NCI-H82 (cell line): ENCODE measurements at places on chromosomes 12 and 14.

DNA sequence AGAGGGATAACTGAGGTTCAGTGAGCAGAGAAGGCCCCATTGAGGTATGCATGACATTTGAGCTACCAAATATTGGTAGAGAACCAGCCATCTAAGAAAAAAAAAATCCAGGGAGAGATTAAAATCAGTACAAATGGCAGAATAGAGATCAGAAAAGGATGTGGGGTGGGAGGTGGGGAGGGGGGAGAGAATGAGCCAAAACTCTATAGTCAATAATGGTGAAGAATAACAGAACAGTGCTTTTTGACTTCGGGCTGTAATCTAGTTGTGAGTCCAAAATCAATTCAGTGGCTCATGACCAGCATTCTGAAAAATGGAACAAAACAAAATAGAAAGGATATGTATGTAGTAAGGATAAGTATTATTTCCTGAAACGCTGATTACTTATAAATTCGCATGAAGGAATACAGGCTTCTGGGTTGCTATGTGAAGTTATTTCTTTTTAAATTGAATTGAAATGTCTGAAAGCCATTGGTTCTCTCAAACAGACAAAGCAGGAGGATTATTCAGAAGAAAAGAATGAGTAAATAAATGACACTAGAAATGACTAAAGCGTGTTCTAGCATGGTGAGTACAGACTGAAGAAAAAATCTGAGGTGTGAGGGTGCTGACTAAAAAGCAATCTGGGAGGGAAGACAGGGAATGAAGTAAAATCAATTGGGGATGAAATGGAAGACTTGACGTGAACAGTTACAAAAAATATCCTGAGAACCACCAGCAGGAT is 72.4 kb downstream of the ATP2B1 start:
- no peak for DNase-seq

DNA sequence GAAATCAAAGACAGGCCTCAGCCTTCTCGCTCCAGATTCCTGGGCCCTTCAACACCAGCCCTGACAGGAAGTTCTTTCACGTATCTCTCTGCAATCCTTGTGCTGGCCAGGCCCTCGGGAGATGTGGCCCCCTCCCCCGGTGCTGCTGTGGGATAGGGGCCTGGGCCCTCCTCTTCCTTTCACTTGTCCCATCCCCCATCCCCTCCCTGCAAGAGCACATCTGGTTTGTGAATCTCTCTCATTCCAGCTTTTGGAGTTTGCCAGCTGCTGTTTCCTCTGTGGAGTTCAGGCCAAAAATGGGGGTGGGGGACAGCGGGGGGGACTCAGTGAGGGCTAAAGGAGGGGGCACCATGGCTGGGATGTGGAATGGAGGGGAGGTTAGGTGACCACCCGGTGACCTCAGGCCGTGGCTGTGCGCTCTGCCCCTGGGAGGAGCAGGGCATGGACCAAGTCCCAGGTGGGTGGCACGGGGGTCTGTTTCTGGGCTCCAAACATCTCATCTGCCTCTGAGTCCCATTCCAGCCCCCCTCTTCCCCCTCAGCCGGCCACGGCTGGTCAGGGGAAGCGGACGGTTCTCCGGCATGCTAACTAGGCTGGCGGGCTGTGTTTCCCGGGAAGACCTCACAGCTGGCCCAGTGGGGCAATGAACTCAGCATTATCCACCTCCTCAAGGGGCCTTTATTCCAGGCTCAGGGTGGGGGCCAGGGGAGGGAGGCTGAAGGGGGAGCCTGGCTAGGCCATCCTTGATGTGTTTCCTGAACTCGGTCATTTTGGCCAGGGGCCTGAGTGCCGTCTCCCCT is 7.4 kb downstream of the LRP1 start:
- peak; percentile 10 for DNase-seq

- no peak for DNase-seq
Observed at GRCh38 chr12:47782372-47782770, 9.3 kb downstream of the SLC48A1 start.

- DNase-seq = no peak
Observed at GRCh38 chr12:32089156-32089555, 17.5 kb upstream of the BICD1 start.

DNA sequence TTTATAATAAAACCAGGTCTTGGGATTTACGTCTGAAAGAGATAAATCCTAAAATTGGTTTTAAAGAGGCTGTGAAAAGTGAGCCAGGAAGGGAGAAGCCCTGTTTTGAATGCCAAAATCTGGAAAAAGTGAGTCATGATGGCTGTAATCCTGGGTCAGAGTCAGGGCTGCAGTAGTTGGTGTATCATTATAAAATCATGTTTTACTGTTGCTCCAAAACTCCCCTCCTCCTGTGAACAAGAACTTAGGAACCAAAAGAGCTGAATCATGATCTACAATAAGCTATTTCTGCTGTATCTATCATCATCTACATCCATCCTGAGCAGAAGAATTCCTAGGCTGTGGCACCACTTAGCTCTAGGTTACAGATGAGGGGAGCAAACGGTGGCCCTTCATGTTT is 79.3 kb downstream of the LMO3 start:
- DNase-seq = no peak

- DNase-seq = no peak
Observed at GRCh38 chr14:98913967-98914650, 357.9 kb downstream of the BCL11B start.

DNA sequence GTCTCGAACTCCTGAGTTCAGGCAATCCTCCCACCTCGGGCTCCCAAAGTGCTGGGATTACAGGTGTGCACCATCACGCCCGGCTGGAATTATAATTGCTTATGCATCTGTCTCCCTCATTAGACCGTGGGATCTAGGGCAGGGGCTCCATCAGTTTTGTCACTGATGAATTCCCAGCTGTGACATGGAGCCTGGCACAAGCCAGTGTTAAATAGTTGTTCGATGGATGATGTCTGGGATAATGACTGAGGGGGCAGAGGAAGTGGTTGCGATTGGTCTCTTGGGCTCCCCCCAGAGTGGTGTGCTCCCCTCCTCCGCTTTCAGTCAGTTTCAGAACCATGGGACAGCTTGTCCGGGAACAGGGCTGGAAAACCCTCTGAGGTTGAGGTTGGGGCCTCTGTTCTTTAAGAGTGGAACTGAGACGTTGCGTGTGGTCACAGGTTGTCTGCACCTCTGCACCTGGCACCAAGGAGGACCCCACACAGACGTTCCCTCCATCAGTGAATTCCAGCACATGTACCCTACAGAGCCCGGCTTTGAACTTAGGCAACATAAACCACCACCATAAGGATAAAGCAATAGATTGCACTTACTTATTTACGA is 30.8 kb upstream of the BATF start:
- DNase-seq = no peak

DNA sequence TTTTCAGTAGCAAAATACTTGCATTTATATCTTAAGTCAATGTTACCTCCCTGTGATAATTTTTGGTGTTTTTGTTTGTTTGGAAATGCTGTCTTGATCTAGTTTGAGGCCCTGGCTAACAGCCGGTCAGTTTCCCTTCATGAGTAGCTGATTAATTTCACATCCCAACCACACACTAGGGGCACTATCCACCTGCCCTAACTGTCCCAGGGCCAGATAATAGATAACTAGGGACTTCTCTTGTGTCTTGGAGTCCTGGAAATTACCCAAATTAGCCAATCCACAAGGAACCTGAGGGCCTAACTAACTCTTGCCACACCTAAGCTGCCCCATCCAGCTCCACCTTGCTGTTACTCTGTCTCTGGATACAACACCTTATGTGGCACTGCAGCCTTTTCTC is 399.9 kb downstream of the FOXG1 start:
- peak; percentile 15 for DNase-seq

GRCh38 chr14:78103271-78103670 is 66.9 kb upstream of the NRXN3 start:
- peak; percentile 34 for DNase-seq

DNA sequence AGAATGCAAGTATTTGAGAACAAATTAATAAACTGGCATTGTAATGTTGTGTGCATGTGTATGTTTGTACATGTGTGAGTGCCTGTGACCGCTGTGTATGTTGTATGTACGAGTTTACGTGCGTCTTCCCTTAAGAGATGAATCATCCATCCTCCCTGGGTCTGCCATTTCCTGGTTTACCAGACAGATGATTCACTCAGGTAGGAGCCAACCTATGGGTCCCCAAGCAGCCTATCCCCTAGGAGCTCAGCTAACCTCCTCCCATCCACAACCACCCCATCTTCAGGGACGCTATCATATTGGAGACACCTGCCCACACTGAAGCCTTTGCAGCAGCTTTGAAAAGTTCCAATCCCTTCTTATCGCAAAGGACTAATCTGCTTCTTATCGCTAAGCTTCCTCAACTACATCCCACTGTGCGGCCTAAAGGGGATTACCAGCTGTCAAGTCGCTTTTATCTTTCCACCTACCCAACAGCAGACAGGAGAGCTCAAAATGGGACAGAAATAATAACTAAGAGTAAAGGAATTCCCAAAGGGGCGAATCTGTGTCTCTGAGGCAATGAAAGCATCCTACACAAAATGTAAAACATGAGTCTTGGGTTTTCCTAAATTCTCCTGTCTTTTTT is 81.5 kb upstream of the TMCC3 start:
- DNase-seq = peak; percentile 91

- DNase-seq = no peak
Observed at GRCh38 chr14:95248432-95248831, 71.3 kb downstream of the CLMN start.

GRCh38 chr12:25524366-25524765 is 28.7 kb downstream of the LMNTD1 start:
- no peak for DNase-seq

DNA sequence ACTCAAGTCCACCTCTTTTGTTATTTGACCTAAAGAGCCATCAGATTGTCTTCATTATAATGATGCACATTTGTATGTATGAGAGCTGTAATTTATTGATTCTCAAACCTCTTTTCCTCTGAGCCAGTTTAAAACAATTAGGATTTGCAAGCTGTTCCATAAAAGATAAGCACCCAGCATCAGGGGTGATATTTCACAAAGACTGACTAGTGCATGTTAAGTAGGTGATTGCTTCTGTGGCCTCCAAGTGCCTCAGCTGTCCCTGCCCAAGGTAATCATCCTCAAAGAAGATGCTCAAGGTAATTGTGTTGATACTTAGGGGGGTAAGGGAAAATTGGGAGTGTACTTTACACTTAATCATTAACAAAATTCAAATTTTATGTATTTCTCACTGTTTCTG is 18.2 kb downstream of the CEP128 start:
- DNase-seq = peak; percentile 92

GRCh38 chr14:83828406-83828805 is 1701.5 kb upstream of the FLRT2 start:
- no peak for DNase-seq

DNA sequence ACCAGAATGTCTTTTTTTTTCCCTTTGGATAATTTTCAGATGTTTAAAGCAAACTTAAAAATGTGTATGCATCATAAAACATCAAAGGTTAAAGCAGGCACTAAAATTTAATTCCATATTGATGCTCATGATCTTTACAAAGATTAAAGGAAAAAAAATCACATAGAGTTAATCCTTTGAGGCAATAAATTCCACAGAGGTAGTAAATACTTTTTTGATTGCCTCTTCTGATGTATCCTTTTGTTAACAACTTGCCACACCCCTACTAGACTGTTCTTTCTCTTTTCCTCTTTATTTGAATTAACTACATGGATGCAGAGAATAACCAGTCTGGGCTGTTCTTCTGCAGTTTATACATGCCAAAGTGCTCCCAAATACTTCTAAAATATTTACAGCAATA is 45.2 kb upstream of the KCNJ8 start:
- no peak for DNase-seq

- DNase-seq = no peak
Observed at GRCh38 chr12:50104417-50105366, 884 bp downstream of the GPD1 start.

DNA sequence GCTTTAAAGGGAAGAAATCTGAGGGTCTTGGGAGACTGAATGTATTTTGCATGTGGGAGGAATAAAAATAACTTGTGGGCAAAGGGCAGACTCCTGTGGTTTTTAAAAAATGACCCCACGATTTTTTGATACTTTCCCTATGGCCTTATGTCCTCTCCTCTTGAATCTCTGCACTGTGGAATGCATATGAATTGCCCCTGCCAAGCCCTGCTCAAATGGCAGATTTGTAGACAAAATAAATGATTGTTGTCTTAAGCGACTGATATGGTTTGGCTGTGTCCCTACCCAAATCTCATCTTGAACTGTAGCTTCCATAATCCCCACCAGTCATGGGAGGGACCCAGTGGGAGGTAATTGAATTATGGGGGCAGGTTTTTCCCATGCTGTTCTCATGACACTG is 223.8 kb downstream of the DACT1 start:
- DNase-seq = no peak

- DNase-seq = no peak
Observed at GRCh38 chr14:52089218-52089617, 20.4 kb upstream of the NID2 start.

DNA sequence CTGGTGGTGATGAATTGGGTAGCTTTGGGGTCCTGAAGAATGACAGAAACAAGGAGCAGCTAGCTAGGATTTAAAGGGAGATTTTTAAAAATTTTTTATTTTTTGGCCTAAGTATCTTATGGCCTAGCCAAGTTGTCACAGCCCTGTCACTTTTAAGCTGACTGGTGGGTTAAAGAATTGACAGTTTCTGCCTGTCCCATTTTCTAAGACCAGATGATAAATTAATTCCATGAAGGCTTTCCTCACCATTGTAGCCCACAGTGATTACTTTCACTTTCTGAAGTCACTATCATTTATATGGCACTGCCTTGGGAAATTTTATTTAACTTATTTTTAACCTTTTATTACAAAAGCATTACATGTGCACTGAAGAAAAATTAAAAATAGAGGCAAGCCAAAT is 43.2 kb downstream of the BICDL1 start:
- DNase-seq = no peak

- peak; percentile 93 for DNase-seq
Observed at GRCh38 chr12:86256163-86256562, at the start of gene MGAT4C. MGAT4C (minus strand) TSS chr12:86256391.

GRCh38 chr14:23217032-23218020 is 20.4 kb upstream of the RNF212B start:
- no peak for DNase-seq

- no peak for DNase-seq
Observed at GRCh38 chr12:22473212-22473611, 71.1 kb downstream of the C2CD5 start.

- no peak for DNase-seq
Observed at GRCh38 chr12:108629824-108630476, 3.7 kb downstream of the SELPLG start.

DNA sequence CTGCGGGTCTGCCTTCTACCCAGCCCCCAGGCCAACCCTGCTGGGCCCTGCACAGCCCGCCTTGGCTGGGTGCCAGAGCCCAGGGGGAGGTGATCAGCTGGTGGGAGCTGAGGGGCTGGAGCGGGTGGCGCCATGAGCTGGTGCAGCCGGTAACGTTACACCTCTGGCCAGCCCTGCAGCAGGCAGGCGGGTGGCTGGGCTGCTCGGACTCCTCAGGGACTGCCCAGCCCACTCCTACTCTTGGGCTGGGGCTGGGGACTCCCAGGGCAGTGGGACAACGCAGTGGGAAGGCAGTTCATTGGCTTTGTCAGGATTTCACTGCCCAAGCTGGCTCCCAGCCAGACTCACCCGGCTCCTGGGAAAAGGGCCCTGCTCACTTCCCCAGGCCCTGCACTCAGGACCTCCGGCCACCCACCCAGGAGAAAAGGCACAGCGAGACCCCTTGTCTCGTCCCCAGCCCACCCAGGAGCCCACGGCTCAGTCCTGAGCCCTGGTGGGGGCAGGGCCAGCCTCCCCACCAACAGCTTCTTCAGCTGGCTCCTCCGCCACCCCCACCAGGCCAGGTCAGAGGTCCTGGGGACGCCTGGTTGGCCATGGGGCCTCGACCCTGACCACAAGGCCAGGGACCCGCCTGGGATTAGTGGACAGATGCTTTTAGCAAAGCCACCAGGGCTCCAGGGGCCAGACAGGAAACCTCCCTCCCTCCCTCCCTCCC is 1.0 kb downstream of the PGF start:
- peak; percentile 89 for DNase-seq

GRCh38 chr14:34983148-34983760 is 462 bp downstream of the SRP54 start:
- DNase-seq = no peak
